Placental pericyte (primary cell): ENCODE measurements at places on chromosomes 3 and 15. TPM values are rescaled to one million over a fixed set of nuclear protein-coding genes. Genes with fewer than 3 reads are reported as not detected.

The CSTA gene
- total RNA-seq: 0.44 TPM in 1 of 2 replicates, not detected in the other

The FSIP1 gene
- 0.88 and 1.4 TPM in 2 replicates for total RNA-seq

The UBAP1L gene
- 2.1 and 2.2 TPM in 2 replicates for total RNA-seq

The CCDC80 gene
- total RNA-seq: 39.5 and 308 TPM in 2 replicates
